ENCODE measurements at places on chromosomes 1 and 21. TPM values are rescaled to one million over a fixed set of nuclear protein-coding genes. Genes with fewer than 3 reads are reported as not detected.

Gene CDC42BPA
- 2.7 TPM for total RNA-seq

- no peak for ATAC-seq
Measured at GRCh38 chr1:207888652-207889051, 22.3 kb downstream of the CD34 start.

DNA sequence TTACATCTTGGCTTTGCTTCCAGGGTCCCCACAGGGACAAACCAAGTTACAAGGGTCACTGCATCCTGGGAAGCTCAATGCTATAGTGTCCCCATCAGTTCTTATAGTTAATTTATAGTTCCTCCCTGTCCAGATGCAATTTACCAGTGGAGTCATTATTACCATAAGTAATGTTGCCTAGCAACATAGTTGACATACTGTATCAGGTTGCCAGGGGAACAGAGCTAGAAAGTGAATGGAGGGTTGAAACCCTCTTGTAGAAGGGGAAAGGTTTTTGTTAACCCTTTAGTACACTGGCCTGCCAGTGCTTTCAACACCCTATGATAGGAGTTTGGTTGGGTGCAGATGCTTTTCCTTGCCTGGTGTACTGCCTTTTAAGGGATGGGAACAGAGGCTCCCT is 34.3 kb upstream of the TTC4 start:
- no peak for ATAC-seq

DNA sequence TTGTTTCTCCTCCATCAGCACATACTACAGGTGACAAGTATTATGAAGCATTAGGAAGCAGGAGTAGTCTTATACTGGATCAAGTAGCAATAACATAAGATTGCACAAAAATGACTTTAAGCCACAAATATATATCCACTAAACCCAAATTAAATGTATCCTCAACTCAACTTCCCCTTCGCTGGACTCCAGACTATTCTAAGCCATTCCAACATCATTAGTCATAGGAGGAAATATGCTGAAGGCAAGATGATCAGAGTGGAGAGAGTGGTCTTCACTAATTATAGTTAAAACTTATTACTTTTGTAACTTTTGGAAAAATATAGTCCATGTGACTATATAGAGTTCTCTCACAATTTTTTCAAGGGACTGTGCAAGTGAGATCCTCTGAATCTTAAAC is 390.7 kb upstream of the ZP4 start:
- ATAC-seq = no peak

- ATAC-seq = no peak
Measured at GRCh38 chr21:31090376-31090775, 52.1 kb upstream of the KRTAP19-8 start.

DNA sequence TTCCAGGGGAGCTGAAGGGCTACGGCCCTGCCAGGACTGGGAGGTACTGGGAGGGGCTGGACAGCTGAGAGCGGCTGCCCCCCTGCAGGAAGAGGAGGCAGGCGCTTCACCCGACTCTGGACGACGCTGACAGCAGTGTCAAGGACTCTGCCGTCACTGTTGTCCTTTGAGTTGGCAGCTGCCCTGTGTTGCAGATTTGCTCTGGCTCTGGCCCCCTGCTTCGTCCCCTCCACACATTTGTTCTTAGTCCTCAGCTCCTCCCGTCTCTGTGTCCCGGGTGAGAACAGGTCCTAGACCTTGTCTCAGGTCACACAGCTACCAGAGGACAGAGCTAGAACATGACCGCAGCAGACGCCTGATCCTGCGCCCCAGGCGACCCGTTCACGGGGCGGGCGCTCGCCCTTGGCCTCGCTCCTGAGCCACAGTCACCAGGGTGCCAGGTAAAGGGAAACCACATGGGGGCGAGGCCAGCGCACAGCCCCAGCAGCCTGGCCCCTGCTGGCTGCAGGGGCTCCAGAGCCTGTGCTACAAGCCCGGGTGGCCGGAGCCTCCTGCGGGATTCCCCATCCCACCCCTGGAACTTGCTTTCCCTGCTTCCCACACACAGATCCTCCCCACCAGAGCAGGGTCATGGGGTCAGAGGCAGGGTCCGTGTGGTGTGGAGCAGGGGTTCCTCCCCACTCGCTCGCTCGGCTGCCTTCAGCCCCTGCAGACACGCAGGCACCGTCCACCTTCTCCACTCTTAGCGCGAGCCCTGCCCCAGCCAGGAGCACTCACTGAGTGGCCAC is 10.7 kb upstream of the NPHP4 start:
- no peak for ATAC-seq

- ATAC-seq = no peak
Measured at GRCh38 chr1:39501666-39502065, 10.2 kb downstream of the BMP8A start.

DNA sequence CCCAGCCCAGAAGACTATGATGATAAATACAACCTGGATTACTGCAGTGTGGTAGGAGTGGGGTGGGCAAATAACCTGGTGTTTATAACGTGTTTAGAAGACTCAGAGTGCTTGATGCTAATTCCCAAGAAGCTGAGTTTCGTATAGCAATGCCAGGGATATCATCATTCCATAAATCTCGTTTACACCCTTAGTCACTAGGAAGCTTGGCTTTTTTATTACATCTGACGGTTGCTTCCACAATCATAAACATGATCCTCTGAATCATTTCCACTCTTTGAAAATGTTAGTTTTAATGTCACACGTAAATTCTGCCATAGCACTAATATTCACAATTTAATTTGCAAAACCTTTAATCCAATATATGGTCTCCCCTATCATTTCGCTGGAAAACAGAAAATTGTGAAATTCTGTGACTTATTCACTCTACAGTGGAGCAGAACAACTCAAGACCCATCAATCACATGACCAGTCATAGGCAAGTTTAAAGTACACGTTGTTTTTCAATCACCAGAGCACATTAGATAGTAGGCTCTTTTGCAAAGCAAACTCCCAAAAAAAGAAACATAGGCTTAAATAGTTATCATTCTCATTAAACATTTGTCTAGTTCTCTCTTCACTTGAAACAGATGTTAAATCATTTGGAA is 321.0 kb downstream of the LTN1 start:
- no peak for ATAC-seq

DNA sequence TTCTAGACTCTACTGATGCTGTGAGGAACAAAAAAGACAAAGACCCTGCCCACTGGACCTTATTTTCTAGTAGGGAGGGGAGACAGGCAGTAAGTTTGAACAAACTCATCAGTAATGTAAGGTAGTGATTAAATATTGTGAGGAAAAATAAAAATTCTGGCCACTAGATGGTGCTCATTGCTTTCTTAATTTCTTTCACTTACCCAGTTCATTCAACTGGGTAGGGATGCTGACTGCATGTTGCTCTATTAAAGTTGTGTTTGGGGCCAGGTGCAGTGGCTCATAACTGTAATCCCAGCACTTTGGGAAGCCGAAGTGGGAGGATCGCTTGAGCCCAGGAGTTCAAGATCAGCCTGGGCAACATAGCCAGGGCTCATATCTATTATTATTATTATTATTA is 6.3 kb upstream of the KYAT3 start:
- ATAC-seq = peak; percentile 91

DNA sequence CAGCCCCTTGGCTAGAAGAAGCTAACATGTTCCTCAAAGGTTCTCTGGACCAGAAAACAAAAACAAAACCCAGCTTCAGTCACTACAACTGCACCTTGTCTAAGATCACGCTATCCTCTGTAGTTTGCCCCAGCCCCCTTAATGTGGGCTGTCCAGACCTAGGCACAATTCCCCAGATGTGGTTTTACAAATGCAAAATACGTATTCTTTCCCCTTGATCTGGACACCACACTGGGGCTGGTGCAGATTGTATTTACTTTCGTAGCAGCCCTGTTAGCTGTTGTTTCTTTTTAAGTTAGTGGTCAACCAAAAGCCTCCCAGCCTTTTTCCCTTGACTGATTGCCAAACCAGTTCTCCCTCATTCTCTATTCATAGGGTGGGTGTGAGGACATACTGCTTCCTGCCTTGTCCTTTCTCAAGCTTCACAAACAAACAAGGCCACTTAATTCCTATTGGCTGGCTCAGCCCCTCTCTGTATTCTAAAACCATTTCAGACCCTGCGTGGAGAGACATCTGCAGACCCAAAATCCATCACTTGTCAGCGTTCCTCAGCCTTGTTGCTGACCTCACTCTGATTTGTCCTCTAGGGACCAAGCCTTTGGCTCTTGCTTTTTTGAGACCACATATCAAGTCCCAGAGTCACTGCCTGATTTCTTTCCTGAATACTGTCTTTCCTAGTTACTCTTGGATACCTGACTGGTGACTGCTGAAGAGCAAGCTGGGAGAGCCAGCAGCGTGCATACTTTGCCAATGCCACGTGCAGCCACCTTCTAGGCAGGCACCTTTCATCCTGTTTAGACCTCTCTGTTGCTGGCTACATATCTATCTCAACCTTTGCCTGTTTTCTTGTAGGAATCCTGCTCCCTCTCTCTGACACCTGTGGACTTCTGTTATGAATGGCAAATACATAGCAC is 96.4 kb upstream of the RAB3GAP2 start:
- ATAC-seq = no peak

- ATAC-seq = no peak
Measured at GRCh38 chr1:111754984-111755330, 744 bp upstream of the DDX20 start.

- no peak for ATAC-seq
Measured at GRCh38 chr21:31450980-31451379, 106.9 kb upstream of the TIAM1 start.

All from activated T-helper 17 cell treated with anti-CD3 and anti-CD28 coated beads, Interleukin-2, amount 50 U/mL, for 72 hours (primary cell).